ENCODE measurements at places on chromosomes 13 and 19. TPM values are rescaled to one million over a fixed set of nuclear protein-coding genes. Genes with fewer than 3 reads are reported as not detected.

KIR2DL3 gene
- 0.89 TPM for total RNA-seq

DNA sequence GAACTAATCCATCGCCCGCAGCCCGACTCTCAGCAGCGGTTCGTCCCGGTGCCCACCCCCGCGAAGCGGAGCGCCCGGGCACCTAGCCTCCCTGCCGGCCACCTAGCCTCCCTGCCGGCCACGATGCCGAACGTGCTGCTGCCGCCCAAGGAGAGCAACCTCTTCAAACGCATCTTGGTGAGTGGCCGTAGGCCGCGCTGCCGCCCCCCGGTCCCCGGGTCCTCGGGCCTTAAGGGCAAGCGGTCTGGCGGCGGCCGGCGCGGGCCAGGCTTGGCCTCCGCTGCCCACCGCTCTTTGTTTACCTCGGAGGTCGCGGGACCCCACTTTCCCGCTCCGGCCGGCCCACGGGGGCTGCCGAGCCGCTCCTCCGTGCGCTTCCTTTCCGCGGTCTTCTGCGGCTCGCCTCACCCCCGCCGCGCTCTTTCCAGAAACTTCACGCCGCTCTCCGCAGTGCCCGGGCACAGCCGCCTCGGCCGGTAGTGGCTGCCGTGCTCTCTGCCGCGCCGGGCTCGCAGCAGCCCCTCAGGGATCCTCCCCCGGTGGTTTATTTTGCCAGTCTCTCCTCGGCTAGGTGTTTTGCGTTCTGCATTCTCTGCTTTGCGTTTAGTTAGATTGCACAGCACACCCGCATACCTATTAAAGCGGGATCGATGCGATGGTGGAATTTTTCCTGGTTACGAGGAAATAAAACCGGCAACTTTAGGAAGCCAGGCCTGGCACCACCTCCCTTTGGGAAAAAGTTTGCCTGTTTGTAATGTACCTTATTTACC, 524 bp downstream of the NAA16 start:
- no peaks in the 10 kb centered on the region for H3K27me3 ChIP-seq
- peaks cover 31% of the 10 kb centered on the region for H3K4me1 ChIP-seq
- no peaks in the 10 kb centered on the region for H3K36me3 ChIP-seq
- DNase-seq: peak; percentile 44
- peak overlapping the region; percentile 80 for H3K27ac ChIP-seq
- peak overlapping the region; percentile 98 for H3K4me3 ChIP-seq

EDNRB gene
- not detected for total RNA-seq

- no peak overlapping the region for H3K4me3 ChIP-seq
- H3K36me3 ChIP-seq: no peaks in the 10 kb centered on the region
- H3K27me3 ChIP-seq: no peaks in the 10 kb centered on the region
- H3K27ac ChIP-seq: no peak overlapping the region
Observed at GRCh38 chr13:93529961-93530360, 303.4 kb downstream of the GPC6 start.

NKPD1 gene
- total RNA-seq: 1.3 TPM

PSPN gene
- 4.1 TPM for total RNA-seq

DNA sequence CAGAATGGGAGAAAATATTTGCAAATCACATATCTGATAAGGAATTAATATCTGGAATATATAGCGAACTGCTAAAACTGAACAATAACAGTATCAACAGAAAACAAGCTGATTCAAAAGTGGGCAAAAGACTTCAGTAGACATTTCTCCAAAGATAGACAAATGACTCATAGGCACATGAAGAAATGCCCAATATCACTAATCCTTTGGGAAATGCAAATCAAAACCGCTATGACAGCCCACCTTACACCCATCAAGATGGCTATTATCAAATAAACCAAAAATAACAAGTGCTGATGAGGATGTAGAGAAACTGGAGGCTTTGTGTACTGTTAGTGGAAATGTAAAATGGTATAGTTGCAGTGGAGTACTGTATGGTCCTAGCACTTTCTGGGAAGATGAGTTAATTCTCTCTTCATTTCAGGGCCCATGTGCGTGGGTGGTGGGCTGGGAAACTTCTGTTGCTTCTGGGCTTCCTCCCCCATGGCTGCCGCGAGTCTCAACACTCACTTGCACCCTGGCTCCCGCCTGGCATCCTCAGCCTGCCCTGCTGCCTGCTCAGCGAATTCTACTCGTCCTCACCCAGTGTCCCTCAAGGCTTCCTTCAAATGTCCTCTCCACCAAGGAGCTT, 12.4 kb upstream of the GJA3 start:
- peaks cover 3% of the 10 kb centered on the region for H3K4me1 ChIP-seq
- no peaks in the 10 kb centered on the region for H3K36me3 ChIP-seq
- H3K27ac ChIP-seq: no peak overlapping the region

LSR gene
- total RNA-seq: 62.1 TPM

DIRAS1 gene
- total RNA-seq: 0.69 TPM

NOVA2 gene
- total RNA-seq: not detected

All from T-cell (primary cell).